ENCODE measurements at places on chromosomes 5 and 9.

DNA sequence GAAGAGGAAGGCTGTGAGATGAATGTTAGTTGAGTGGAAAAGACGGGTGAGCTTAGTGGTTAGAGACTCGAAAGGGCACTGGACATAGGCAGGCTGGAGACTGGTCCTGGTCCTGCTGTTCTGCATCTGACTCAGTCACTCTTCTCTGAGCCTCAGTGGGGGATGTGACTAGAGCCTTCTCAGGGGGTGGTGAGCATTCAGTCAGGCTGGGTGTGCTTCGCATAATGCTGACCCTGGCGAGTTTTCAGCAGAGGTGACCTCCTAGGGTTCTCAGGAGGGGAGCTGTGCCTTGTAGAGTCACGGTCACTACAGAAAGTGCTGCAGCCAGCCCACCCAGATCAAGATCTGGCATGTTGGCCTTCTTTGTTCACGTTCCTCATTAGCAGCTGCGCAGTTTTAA is 44.3 kb downstream of the PRRC2B start:
- DNase-seq = no peak

GRCh38 chr5:140073296-140073695 is 30.2 kb upstream of the NRG2 start:
- no peak for DNase-seq

DNA sequence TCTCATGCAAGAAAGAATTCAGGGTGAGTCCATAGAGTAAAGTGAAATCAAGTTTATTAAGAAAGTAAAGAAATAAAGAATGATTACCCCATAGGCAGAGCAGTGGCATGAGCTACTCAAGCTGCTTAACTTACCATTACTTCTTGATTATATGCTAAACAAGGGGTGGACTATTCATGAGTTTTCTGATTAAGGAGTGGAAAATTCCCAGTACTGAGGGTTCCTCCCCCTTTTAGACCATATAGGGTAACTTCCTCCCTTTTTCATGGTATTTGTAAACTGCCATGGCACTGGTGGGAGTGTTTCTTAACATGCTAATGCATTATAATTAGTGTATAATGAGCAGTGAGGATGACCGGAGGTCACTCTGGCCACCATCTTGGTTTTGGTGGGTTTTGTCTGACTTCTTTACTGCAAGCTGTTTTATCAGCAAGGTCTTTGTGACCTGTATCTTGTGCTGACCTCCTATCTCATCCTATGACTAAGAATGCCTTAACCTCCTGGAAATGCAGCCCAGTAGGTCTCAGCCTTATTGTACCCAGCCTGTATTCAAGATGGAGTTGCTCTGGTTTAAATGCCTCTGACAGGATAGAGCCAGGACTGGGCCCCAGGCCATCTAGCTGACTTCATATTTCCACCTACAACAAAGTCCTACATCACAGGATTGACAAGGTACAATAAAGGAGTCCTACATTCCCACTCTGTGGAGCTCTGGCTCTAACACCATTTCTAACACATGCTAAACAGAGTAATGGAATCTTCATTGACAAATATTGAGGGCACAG is 186.7 kb downstream of the NXNL2 start:
- DNase-seq = no peak

DNA sequence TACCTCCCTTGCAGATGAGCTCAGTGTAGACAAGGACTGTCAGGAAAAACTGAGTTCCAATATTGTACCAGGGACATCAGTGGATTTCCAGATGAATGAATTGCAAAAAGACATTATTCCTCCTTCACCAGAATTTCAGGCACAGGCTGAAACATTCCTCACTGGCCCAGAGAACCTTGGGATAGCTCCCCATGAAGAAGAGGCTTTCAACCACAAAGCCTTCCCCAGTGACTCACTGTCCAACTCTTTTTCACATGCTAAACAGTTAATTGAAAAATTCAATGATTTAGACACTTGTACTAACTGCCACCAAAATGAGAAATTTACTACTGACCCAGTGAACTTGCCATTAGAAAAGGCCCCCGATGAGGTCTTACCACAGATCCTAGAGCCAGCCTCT is 144.5 kb downstream of the UNC13B start:
- DNase-seq = no peak

DNA sequence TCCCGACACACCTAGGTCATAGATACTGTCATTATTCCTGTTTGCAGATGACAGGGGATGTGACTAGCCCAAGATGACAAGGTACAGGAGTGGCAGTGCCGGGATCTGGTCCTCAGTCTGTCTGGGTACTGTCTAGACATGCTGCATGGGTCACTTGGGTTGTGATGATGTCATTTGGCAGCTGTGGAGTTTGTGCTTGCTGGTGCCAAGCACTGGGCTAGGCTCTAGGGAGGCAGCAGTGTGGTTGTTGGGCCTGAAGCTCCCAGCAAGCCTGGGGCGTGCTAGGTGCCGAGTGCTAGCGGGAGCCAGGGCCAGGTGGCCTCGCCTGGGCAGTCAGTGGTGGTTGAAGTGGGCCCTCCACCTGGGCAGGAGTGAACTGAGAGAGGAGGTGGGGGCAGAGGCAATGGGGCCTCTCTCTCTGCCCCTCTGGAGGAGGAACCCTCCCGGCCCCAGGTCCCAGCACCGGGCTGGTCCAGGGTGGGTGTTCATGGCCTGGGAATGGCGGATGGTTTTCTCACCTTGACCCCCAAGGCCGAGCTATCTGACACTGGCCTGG is 8.8 kb upstream of the ASB6 start:
- DNase-seq = no peak

DNA sequence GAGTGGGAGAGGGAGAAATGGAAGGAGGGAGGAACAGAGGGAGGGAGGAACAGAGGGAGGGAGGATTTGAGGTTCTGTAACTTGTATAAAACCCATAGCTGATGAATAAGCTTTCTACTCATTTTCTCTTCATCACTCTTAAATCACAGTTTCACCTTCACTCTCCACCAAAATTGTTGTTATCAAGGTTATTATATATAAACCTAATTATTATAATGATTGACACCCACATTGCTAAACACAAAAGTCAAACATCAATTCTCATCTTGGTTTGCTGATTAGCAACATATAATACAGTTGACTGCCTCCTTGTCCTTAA is 229.0 kb upstream of the PAPPA start:
- no peak for DNase-seq

DNA sequence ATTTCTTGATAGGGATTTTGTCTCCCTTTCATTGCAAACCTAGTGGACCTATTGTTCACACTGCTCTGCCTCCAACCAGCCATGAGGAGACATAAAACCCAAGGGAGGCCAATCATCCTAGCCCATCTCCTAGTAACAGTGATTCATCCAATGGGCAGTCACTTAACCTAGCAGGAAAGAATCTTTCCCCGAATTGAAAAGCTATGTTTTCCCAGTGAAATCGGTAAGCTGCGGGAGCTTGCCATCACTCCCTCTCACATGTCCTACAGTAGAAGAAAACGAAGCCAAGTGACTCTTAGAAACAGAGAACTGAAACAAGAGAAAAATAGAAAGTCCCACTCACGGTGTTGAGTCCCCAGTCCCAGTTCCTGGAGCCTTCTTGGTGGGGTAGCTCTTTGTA is 123.3 kb downstream of the SUSD1 start:
- no peak for DNase-seq

DNA sequence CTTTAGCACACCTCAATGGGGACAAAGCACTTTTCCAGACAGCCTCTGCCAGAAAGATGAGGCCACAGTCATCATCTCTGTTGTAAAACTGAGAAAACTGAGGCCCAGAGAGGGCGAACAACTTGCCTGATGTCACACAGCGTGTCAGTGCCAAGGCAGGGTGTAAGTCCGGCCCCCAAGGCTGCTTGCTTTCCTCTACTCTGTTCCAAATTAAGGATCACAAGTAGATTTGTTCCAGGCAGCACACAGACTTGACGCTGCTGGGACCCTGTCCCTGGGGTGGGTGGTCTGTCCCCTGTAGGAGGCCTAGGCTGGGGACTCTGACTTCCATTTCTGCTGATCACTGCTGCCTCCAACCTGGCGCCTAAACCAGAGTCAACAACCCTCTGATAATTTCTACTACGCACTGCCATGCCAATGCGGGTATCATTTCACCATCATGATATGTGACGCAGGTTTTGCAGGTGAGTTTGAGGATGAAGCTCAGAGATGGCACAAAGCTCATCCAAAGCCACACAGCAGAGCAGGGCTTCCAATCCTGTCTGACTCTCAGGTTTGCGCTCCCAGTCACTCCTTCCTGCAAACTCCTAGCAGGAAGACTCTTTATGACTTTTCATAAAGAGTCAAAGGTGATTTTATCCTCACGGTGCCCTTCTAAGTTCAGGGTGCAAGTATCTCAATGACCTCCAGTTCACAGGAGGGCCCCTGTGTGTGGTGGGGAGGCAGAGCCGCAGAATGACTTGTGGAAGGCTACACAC is 13.5 kb upstream of the RALGDS start:
- no peak for DNase-seq

DNA sequence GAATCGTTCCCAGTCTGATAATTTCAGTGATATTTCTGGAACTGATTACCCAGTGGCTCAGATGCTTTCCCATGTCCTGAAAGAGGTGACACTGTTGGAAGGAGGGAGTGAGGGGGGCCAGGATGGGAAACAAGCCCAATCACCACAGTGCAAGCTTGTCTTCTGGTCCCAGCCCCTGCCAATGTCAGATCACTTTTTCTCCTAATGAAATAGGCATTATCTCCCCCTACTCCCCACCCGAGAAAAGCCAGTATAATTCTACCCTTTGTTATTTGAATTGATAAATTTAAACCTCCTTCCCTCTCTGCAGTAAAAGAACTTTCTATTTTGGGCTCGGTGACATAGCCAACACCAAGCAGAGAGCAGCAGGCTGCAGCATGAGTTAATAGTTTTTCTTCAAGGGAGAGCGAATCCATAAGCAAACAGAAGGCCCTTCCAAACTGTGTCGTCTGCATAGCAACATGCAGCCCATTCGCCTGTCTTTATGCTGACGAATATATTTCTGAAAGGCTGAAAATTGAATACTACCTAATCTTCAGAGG is 14.6 kb upstream of the PPP2CA start:
- DNase-seq = no peak

GRCh38 chr5:178416206-178416882 is 173.8 kb downstream of the COL23A1 start:
- no peak for DNase-seq

DNA sequence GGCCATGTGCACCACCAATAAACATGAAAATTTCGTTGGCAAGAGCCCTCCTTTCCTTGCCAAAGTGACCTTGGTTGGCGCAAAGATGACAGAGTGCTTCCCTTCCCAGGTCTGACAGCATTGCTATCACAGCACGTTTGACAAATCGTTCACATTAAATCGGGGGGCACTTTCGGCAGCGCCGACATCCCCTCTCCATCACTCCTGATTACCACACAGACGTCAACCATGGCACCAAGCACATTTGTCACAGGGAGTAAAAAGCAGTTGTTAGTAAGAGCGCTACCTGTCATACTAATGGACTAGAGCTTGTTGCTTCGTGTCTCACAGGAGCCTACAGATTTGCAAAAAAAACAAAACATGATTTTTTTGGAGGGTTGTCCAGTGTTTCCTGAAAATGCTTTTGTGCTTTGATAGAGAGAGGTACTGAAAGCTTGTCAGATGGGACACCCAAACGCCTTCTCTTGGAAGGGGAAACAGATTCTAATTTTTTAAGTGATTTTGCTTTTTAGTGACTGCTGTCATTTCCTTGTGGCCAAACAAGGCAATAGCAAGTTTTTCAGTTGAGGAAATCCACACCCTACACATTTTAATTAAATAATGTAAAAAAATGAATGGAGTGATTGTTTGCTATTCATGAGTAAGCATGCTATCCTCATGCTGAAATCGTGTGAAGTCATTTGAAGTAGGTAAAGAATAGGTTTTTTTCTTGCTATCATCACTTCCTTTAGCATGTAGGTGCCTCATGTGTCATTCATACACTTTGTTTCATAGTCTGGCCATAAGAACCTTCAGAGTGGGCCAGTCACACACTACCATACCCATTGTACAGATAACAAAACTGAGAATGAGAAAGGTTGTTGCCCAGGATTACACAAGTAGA is 682.8 kb upstream of the WWC1 start:
- no peak for DNase-seq

- no peak for DNase-seq
Measured at GRCh38 chr9:76369583-76369982, 24.6 kb downstream of the RFK start.

DNA sequence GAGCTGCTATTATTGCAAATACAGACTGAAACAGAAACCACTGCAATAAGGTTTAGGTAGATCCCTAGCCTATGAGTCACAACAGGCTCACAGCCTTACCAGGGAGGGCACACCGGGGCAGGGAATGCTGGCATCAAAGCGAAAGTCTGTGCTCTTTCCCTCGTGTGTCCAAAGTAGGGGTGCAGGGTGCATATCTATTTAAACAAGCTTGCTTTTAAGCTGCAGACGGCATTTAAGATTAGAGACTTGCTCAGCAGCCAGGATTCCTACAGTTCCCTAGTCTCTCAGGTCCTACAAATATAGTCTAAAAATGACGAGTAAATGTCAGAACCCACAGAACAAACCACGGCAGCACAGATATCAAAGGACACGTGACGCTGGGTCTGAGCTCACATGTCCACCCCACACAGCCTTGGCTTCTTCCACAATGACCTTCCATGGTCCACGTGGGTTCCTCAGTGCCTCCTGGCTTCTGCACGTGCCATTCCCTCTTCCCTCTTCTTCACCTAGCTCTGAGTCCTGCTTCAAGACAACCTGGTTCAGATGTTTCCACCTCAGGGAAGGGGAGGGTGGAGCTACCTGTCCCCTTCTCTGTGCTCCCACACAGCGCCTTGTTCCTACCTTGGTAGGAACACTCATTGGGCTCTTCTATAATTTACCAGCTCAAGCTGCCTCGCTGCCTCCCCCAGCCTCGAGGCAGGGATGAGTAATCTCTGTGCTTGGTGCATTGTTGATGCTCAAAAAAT is 193.2 kb downstream of the MAPKAP1 start:
- DNase-seq = no peak

- DNase-seq = no peak
Measured at GRCh38 chr5:126438267-126438666, 15.1 kb downstream of the GRAMD2B start.

- DNase-seq = no peak
Measured at GRCh38 chr9:36319806-36320205, 61.6 kb upstream of the GNE start.

DNA sequence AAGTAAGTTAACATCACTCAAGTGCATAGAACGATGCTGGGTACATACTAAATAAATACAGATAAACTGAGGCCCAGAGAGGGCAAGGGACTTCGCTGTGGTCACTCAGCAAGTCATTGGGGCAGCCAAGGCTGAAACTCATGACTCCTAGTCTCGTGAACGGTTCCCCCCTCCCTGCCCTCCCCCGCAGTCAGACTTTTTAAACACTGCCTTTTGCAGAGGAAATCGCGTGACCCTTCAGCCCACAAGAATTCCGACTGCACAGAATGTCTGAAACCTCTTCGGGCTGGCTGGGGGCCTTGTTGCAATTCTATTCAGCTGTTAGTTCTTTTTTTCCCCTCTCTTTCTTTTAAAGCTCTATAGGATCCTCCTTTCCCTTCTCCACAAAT is 28.1 kb downstream of the NEK6 start:
- DNase-seq = no peak

GRCh38 chr5:119390404-119390803 is 34.6 kb downstream of the TNFAIP8 start:
- no peak for DNase-seq

- no peak for DNase-seq
Measured at GRCh38 chr9:84343111-84343521, 2.6 kb upstream of the SLC28A3 start.

GRCh38 chr5:1187234-1187949 is 14.0 kb upstream of the SLC6A19 start:
- no peak for DNase-seq

Data from HCT116 (cell line).